ENCODE measurements at places on chromosomes 12 and 14.

DNA sequence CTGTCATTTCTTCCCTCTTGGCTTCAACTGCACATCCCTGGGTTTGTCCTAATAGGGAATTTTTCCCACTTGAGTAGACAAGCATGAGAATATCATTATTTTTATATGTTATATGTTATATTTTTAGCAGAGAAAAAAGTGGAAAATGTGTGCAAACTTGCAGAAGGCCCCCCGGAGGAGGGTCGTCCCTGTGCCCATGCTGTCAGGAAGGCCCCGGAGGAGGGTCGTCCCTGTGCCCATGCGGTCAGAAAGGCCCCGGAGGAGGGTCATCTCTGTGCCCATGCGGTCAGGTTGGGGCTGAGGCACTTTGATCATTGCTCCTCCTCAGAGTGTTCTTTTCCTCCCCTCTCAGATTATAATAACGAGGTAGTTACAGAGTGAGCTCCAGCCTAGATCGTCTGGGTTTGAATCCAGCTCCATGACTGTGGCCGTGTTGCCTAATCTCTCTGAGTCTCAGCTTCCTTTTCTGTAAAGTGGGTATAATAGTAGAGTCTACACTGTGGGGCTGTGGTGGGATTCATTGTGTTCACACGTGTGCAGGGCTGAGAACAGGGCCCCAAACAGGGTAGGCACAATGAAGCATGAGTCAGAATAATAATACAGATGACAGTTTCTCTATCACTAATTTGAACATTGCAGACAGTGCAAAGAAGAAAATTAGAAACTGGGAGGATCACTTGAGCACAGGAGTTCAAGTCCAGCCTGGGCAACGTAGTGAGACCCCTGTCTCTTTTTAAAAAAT, 33.4 kb downstream of the ELK3 start:
- DNase-seq = no peak

DNA sequence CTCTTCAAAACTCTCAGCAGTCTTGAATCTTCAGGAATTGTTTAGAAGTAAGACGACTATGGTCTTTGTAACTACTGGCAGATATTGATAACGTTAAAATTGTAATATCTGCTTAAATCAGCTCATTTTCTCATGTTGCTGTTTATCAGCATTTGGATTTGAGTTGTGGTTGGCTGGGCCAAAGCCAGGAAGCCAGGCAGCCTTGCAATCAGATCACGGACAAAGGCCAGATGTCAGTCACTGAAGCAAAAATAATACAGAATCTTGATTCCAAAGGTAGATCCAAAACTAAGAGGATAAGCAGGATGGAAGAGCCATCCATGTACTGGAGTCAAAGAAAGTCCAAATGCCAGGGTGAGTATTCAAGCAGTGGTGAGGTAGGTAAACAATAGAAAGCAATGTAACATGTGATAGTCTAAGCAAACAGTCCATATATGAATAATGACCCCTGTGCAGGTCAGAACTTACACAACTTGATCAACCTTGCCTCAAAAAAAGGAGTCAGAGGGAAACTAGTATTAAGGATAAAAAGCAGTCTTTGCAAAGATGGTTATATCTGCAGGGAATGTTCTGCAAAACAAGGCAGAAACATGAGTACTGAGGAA, 95.8 kb upstream of the RAP1B start:
- no peak for DNase-seq

DNA sequence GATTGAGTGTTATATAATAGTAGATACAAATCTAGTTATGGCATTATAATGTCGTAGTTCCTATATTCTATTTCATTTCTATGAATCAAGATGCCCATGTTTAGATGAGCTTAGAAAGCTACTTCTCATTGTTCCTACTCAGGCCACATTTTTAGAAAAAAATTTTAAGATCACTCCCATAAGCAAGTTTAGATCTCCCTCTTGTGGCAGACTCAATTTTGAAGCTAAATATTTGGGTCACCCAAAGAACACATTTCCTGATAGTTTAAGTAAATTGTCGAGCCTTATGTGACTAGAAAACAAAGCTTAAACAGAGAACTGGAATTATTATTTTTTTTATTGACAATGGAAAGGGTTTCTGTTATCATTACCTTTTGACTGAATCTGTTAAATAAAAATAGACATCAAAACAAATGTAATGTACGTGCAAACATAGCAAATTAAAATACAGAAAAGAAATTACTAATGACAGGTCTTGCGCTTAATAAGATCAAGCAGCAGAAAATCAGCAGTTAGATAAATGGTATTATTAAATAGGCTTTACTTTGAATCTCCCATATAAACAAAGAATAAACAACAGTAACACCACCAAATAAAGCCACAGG, 180.2 kb downstream of the ACSS3 start:
- no peak for DNase-seq

DNA sequence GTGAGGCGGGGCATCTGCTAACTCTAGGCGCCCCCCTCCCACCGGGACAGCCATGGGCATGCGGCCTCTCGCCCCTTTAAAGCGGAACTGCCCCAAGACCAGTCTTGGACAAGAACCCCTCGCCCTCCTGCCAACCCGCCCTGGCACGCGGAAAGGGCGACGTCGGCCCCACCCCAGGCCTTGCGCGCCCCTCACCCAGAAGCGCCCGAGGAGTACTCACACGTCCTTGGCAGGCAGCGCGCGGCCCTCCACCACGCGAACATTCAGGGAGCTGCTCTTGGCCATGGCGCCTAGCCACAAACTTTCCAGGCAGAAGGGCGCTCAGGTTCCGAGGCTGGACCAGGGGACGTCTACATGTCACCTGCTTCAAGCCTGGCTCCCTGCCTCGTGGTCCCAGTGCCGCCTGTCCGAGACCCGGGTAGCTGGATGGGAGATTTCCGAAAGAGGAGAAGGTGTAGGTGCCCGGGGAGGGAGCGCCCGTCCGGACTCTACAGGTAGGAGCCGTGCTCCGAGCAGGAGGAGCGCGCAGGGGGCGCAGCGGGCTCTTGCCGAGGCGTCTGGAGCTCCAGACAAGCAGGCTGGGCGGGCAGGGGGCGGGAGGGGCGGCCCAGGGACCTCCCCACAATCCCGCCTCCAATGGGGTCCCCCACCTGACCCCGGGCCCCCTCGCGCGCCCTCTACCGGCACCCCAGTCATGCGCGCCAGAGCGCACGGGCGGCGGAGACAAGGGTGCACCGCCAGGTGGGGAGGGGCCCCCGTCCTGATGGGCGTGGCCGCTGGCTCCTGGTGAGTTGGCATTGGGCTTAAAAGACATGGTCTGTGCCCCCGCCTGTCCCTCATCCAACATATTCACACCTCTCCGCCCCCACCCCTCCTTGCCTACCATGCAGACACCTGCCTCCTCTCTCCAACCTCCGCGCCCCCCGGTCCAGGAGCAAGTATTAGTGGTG, at the start of gene RASAL1:
Gene RASAL1 (minus strand): TSS at position 584 of the 950 bp plus-strand sequence. CDS start 299 bp downstream, at position 285.
- peak; percentile 73 for DNase-seq

DNA sequence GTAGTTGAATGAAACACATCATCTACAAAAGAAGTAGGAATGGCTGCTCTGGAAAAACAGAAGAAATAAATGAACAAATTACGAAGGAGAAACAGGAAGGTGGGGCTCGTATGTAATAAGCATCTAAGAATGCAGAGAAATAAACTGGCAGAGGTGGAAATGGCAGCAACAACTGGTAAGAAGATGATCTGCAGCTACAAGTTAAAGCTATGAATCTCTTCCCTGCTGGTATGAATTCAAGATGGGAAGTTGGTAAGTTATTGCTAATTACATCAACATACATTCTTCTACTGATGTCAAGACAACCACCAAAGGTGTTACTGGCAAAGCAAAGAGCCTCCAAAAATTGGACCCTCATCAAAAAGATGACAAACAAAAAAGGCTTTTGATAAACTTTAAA, 59.8 kb downstream of the HECTD4 start:
- DNase-seq = no peak

Measured in activated CD4-positive, alpha-beta T cell treated with anti-CD3 and anti-CD28 coated beads, Interleukin-2, amount 50 U/mL, for 24 hours (primary cell).